ENCODE measurements at places on chromosomes 11 and 22. TPM values are rescaled to one million over a fixed set of nuclear protein-coding genes. Genes with fewer than 3 reads are reported as not detected.

GRCh38 chr11:124762624-124763155, 600 bp upstream of the ESAM start:
- no peak for DNase-seq

- no peak for DNase-seq
Observed at GRCh38 chr11:25377466-25377865, 880.6 kb downstream of the LUZP2 start.

MS4A7 gene
- 188 TPM for total RNA-seq

GRCh38 chr11:106322106-106322505, 244.6 kb downstream of the AASDHPPT start:
- no peak for DNase-seq

- no peak for DNase-seq
Observed at GRCh38 chr11:75233754-75234172, 6.8 kb upstream of the TPBGL start.

DNA sequence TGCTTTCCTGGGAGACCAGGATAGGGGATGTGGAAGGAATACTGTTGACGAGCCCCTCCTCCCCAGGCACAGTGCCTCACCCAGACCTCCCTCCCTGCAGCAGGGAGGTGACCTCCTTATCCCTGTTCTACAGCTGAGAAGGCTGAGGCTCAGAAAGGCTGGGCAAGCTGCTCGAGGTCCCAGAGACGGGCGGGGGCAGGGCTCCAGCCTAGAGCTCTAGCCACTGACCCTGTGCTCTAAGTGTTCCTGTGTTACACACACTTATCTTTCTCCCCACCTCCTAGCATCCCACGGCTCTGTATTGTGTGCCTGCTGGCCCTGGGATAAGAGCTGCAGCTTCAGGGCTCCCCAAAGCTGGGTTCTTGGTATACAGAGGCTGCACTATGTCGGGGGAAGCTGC, 7.9 kb downstream of the CCDC134 start:
- no peak for DNase-seq

- no peak for DNase-seq
Observed at GRCh38 chr11:134258577-134258976, 5.2 kb downstream of the ACAD8 start.

DNA sequence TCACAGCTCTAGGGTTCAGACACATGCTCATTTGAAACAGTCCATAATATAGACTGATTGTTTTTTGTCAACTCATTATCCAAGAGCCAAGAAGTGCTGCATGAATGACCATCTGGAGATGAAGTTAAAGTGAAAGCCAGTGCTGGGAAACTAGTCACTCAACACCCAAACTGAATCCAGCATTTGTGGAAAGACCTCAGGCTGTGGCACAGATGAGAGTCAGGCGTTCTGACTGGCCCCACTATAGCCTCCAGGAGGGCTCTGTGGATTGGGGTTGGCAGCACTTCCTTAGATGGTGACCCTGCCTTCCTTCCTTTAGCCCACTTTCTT, 2.1 kb downstream of the FEZ1 start:
- no peak for DNase-seq

DNA sequence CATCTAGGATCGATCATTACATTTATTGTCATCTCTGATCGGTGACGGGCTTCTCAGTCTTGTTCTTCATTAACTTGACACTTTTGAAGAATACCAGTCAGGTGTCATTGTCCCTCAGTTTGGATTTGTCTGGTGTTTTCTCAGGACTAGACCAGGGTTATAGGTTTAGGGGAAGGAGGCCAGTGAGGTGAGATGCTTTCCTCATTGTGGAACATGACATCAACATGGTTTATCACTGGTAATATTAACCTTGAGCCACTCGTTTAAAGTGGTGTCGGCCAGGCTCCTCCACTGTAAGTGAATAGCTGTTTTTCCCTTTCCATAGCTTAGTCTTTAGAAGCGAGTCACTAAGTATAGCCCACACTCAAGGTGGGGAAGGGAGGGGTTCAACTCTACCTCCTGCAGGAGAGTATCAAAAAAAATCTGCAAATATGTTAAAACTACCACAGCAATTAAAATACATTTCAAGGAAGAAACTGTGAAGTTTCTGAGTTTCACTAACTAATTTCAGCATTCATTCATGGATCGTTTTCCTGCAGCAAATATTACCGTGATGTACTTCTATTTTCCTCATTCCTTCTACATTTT, 42.0 kb downstream of the KCNQ1OT1 start:
- no peak for DNase-seq

DNA sequence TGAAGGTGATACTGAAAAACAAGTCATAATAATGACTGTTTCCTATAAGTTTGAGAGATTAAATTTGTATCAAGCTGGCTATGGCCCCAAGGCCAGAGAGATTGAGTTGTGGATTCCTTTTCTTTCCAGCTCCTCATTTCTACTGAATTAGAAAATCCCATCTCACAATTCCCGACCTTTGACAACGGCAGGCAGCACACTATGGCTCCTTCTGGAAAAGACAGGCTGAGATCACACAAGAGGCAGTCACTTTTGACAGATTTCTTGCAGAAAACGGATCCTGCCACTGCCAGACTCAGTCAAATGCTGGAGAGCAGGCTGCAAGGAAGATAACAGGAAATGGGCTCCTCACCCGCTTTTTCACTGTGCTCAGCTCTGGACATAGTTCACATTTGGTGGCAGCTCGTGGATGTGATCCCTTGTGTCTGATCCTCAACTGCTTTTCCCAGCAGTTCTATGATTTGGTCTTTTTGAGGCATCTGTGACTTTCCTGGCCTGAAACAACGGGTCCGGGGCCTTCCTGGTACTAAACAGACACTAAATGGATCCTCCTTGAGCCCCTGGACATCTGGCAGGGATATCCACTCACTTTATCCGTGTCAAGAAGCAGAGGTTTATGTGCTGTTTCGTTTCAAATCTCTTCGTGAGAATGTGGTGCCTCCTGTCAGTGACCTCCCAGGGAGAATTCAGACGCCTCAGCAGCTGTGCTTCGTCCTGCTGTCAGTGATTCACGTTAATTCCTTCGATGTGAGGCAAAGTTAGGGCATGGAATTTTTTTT, 26.1 kb upstream of the RTL6 start:
- peak; percentile 26 for DNase-seq

- DNase-seq = no peak
Observed at GRCh38 chr22:46540874-46541273, 3.5 kb upstream of the CELSR1 start.

DNA sequence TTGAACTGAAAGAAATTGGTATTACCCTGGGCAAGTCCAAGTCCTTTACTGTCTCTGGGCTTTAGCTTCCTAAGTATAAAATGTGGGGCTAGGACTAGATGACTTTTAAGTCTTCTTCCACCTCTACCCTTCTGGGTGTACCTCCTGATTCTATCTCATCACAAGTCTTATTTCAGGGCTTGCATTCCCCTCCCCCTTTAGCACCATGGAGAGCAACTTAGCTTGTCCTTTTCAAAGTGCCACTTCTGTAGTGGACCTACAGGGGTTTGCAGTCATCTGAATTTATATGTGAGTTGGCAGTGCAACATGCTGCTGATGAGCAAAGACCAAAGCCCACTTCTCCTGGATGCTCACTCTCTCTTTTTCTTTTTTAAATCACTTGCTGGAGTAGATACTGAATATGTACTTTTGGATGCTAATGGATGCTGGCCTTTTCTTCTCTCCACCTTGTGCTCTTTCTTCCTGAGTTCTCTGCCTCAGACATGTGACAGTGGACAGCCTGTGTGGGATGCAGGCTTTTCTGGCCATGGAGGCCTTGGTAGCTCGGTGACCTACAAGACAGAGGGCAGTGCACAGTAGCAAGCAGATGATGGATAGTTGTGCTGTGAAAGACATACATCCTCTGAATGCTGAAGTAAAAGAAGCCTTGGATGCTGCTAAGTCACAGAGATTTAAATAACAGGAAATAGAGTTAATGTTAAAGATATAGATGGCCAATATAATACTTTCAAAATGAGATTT, 185.0 kb downstream of the NELL1 start:
- no peak for DNase-seq

- no peak for DNase-seq
Observed at GRCh38 chr22:34161431-34162123, 241.3 kb upstream of the LARGE1 start.

COPB1 gene
- 104 TPM for total RNA-seq

- DNase-seq = no peak
Observed at GRCh38 chr11:30635401-30635989, 49.3 kb upstream of the MPPED2 start.

NLRP14 gene
- total RNA-seq = not detected

DNA sequence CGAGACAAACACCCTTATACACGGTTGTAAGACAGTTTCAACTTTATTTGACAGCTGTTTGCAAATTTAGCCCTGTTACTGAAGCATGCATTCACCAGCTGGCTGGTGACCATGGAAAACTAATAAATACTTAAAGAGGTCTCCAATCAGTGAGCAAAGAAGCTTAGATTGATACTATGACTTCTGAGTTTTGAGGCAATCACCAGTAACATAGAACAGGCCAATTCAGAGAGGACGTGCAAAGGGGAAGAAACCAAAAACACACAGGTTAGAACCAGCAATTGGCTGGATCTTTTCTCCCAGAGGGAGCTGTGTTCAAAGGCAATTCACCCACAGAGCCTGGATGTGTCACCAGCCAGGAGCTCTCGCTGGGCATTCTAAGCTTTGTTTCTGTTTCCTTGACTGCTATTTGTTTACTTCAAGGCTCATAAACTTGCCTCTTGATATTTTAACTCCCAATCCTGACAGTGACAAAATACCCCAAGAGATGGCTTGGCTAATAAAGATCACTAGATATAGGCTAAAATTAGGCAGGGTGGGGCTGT, 113.6 kb upstream of the MTMR2 start:
- no peak for DNase-seq

SLC15A3 gene
- total RNA-seq = 47.4 TPM

C22orf42 gene
- not detected for total RNA-seq

DNA sequence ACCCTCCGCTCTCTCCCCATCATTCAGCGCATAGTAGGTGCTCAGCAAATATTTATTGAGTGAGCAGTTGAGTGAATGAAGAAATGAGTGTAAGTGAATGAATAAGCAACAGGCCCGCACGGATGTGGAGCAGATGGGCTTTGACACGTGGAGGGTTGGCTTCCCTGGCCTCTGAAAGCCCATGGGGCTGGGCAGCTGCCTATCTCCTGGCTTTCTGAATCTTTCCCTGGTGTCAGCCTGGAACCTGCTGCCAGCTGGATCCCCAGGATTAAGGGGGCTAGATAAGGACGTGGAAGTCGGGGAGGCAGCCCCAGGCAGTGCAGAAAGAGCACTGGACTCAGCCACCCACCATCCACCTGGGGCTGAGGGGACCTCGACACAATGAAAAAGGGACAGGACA, 12.6 kb downstream of the IL2RB start:
- no peak for DNase-seq

PANX3 gene
- not detected for total RNA-seq

DNA sequence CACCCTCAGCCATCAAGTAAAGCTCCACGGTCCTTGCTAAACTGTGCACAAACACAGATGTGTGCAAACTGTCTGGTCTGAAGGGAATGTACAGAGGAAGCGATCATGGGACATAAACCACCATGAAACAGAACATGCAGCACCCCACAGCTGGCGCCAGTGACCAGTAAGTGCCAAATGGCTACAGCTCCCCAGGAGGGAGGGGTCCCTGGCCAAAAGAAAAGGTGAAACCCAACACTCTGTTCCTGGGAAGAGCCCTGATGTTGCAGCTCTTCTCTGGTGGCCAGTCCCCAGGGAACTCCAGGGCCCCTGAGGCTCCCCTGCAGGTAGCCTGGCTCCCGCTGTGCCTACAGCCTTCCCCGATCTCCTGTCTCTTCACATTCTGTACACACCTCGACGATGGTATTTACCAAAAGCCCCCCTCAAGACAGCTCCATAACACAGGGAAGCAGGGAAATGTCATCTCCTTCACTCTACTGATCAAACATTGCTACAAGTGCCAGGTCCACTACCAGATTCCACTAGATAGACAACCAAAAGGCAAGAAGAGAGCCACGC, 2.9 kb downstream of the DGCR6L start:
- DNase-seq = peak; percentile 35

- DNase-seq = no peak
Observed at GRCh38 chr11:9672288-9672916, 8.5 kb downstream of the SWAP70 start.

- DNase-seq = no peak
Observed at GRCh38 chr11:117631336-117632140, 165.5 kb downstream of the DSCAML1 start.

DNA sequence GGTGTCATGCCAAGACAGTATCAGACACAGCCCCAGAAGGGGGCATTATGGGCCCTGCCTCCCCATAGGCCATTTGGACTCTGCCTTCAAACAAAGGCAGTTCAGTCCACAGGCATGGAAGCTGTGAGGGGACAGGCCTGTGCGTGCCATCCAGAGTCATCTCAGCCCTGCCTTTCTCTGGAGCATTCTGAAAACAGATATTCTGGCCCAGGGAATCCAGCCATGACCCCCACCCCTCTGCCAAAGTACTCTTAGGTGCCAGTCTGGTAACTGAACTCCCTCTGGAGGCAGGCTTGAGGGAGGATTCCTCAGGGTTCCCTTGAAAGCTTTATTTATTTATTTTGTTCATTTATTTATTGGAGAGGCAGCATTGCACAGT, 14.6 kb downstream of the IL10RA start:
- DNase-seq = peak; percentile 39

Measured in mesenteric fat pad (tissue), 1 donor.